ENCODE measurements at places on chromosomes 2 and 18.

DNA sequence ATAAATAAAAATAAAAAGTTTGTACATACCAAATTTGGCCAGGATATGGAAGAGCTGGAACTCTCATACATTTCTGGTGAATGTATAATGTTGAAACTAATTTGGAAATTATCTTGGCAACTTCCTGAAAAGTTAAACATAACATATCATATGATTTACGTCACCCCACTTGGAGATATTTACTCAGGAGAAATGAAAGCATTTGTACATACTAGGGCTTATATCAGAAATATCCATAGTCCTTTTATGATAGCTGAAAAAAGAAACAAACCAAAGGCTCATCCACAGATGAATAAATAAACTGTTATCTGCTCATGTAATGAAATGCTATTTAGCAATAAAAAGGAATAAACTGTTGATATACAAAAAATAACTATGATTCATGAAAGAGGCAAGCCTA is 318.2 kb upstream of the NRXN1 start:
- no peak for DNase-seq

- DNase-seq, result no peak
These were observed 19.6 kb downstream of the NDUFAF7 start for GRCh38 chr2:37250869-37251740.

DNA sequence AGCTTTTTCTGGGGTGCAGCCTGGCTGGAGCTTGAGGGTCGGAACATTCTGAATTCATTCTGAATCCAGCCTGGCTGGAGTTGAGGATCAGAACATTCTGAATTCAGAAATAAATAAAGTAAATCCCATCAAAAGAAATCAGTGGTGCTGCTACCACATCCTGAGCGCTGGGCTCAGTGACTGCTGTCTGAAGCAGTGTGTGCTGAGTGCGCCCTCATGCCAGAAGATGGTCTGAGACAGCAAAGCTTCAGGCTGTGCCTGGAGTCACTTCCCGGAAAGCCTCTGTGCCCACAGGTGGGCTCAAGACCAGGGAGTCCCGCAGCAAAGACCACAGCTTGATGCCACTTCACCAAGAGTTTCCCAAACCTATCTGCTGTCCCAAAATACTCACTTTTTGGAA is 187.9 kb downstream of the VAPA start:
- no peak for DNase-seq

- DNase-seq, result no peak
These were observed 345.8 kb downstream of the SOCS6 start for GRCh38 chr18:70634576-70635147.
